ENCODE measurements at places on chromosomes 1 and 21. TPM values are rescaled to one million over a fixed set of nuclear protein-coding genes. Genes with fewer than 3 reads are reported as not detected.

The WNT4 gene
- total RNA-seq = 0.89 TPM

DNA sequence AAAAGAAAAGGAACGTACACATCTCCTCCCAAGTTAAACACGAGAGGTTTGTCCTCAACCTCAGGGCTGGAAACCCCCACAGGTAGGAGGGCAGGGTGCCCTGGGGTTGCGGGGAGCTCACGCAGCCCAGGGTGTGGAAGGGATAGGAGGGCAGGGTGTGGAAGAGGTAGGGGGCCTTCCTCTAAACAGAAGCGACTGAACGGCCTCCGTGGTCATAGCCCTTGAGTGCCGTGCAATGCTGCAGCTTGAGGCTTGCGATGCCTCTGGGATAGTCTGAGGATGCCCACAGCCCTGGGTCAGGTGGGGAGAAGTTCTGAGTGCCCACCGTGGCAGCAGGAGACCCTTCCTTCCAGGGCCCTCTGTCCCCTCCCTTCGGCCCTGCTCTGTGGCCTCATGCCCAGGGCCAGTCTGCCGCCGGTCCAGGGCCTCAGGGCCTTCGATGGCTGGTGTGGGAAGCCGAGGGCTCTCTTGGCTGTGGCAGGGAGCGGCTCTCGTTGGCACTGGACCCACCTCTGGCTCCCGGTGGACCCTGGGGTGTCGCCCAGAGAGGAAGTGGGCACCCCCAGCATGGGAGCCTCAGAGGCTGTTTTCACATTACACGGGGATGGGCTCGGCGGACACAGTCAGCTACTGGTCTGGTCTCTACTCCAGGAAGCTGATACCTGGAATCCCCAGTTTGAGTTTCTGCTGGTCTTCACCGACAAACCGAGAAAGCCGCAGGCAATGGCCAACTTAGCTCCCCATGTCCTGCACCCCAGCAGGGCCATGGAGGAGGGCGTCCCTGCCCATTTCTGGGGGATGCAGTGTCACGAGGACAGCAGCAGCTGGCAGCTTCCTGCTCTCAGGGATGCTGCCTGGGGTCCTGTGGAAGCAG is 6.4 kb upstream of the CDK11B start:
- no peak overlapping the region for H3K27ac ChIP-seq
- DNase-seq = no peak
- no peaks in the 10 kb centered on the region for H3K27me3 ChIP-seq
- H3K4me3 ChIP-seq = no peak overlapping the region
- H3K4me1 ChIP-seq = no peaks in the 10 kb centered on the region
- H3K36me3 ChIP-seq = peaks cover 56% of the 10 kb centered on the region

- H3K27ac ChIP-seq = no peak overlapping the region
- no peaks in the 10 kb centered on the region for H3K4me1 ChIP-seq
- H3K4me3 ChIP-seq = no peak overlapping the region
These were observed 25.5 kb downstream of the KMO start for GRCh38 chr1:241557551-241558193.

- no peak for DNase-seq
- H3K27me3 ChIP-seq = no peaks in the 10 kb centered on the region
- H3K4me3 ChIP-seq = no peak overlapping the region
- peaks cover 50% of the 10 kb centered on the region for H3K36me3 ChIP-seq
- no peaks in the 10 kb centered on the region for H3K4me1 ChIP-seq
These were observed 82.6 kb downstream of the GPR161 start for GRCh38 chr1:168054117-168054516.

GRCh38 chr1:87451229-87451920 is 122.7 kb downstream of the LMO4 start:
- no peaks in the 10 kb centered on the region for H3K27me3 ChIP-seq
- DNase-seq = no peak
- H3K36me3 ChIP-seq = no peaks in the 10 kb centered on the region
- H3K4me1 ChIP-seq = peaks cover 23% of the 10 kb centered on the region
- no peak overlapping the region for H3K27ac ChIP-seq

- H3K4me1 ChIP-seq = no peaks in the 10 kb centered on the region
- no peak for DNase-seq
- no peak overlapping the region for H3K27ac ChIP-seq
- H3K27me3 ChIP-seq = no peaks in the 10 kb centered on the region
- no peaks in the 10 kb centered on the region for H3K36me3 ChIP-seq
These were observed 8.2 kb downstream of the ZSWIM5 start for GRCh38 chr1:45198185-45198584.

The PHLDA3 gene
- 4.0 TPM for total RNA-seq

The ZBTB8A gene
- 6.5 TPM for total RNA-seq

GRCh38 chr21:45880097-45881068 is 101.2 kb upstream of the COL6A1 start:
- peak; percentile 65 for DNase-seq
- H3K36me3 ChIP-seq = no peaks in the 10 kb centered on the region
- no peak overlapping the region for H3K27ac ChIP-seq
- peaks cover 6% of the 10 kb centered on the region for H3K4me1 ChIP-seq

- no peak overlapping the region for H3K27ac ChIP-seq
- no peaks in the 10 kb centered on the region for H3K27me3 ChIP-seq
- no peaks in the 10 kb centered on the region for H3K36me3 ChIP-seq
- H3K4me1 ChIP-seq = peaks cover 27% of the 10 kb centered on the region
- DNase-seq = no peak
- no peak overlapping the region for H3K4me3 ChIP-seq
These were observed 2.0 kb downstream of the CD58 start for GRCh38 chr1:116568662-116569380.

The GUCA2B gene
- total RNA-seq = not detected

- no peaks in the 10 kb centered on the region for H3K4me1 ChIP-seq
- H3K36me3 ChIP-seq = peaks cover 34% of the 10 kb centered on the region
- H3K27me3 ChIP-seq = no peaks in the 10 kb centered on the region
- H3K4me3 ChIP-seq = no peak overlapping the region
- H3K27ac ChIP-seq = no peak overlapping the region
These were observed 7.9 kb upstream of the AMPD1 start for GRCh38 chr1:114703242-114703641.

DNA sequence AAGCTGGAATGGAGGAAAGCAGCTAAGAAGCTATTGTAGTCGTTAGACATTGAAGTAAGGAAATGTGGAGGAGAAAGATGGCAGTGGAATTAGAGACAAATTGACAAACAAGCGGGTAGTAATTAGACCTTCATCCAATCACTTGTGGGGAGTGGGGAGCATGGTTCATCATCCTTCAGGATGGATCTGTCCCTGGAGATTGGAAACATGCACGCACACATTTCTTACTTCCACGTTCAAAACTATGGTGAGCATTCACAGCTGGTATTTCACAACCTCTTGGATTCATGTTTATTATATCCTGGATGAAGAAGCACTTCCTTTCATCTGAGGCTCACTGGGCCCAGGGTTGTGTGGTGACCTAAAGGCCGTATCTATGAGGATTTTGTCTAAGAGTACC is 188.1 kb downstream of the ST6GALNAC3 start:
- no peaks in the 10 kb centered on the region for H3K4me1 ChIP-seq
- H3K36me3 ChIP-seq = no peaks in the 10 kb centered on the region
- H3K27ac ChIP-seq = no peak overlapping the region
- DNase-seq = no peak

The SIM2 gene
- total RNA-seq = 28.3 TPM

GRCh38 chr1:89608984-89609725 is 23.8 kb upstream of the LRRC8C start:
- H3K27me3 ChIP-seq = no peaks in the 10 kb centered on the region
- DNase-seq = no peak
- no peak overlapping the region for H3K27ac ChIP-seq
- no peaks in the 10 kb centered on the region for H3K36me3 ChIP-seq
- H3K4me3 ChIP-seq = no peak overlapping the region

The LCE1D gene
- total RNA-seq = not detected

DNA sequence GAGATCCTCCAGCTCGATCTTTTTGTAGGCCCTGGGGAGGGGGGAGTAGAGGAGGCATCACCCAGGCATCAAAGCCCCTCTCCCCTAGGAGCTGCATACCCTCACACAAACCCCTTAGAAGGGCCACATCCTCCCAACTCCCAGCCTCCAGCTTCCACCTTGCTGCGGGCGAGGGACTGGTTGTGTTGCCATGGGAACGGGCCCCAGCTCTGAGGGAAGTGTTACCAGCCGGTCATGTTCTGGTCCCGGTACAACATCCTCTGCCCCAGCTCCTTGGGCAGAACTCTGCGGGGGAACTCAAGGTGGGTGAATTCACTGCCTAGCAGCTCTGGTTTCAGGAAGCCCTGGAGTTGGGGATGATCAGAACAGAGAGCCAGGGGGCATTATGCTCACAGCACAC is 4.1 kb downstream of the PPM1J start:
- H3K36me3 ChIP-seq = no peaks in the 10 kb centered on the region

GRCh38 chr1:164087906-164088453 is 471.0 kb upstream of the PBX1 start:
- H3K4me3 ChIP-seq = no peak overlapping the region
- H3K4me1 ChIP-seq = no peaks in the 10 kb centered on the region
- H3K27me3 ChIP-seq = no peaks in the 10 kb centered on the region
- H3K27ac ChIP-seq = no peak overlapping the region
- no peak for DNase-seq
- no peaks in the 10 kb centered on the region for H3K36me3 ChIP-seq

The PLA2G2C gene
- total RNA-seq = not detected

The RPTN gene
- not detected for total RNA-seq

The EXTL1 gene
- total RNA-seq = 0.18 TPM

- no peak overlapping the region for H3K4me3 ChIP-seq
- H3K4me1 ChIP-seq = peaks cover 4% of the 10 kb centered on the region
- no peak for DNase-seq
- H3K27me3 ChIP-seq = peaks cover 15% of the 10 kb centered on the region
- no peaks in the 10 kb centered on the region for H3K36me3 ChIP-seq
These were observed 882 bp upstream of the FCAMR start for GRCh38 chr1:206971029-206971655.

The KIF17 gene
- total RNA-seq = 1.3 TPM

DNA sequence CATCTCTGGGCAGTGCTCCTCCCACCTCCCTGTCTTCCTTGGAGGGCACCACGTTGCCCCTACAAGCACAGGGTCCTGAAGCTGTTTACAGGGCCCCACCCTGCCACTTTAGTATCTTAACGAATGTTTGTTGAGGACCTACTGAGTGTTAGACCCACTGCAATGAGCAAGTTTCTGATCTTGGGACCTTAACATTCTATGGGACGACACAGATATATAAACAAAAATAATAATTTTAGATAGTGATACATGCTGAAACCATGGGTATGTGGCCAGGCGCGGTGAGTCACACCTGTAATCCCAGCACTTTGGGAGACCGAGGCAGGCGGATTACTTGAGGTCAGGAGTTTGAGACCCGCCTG is 10.1 kb downstream of the ENTREP3 start:
- peak overlapping the region; percentile 75 for H3K4me3 ChIP-seq
- no peaks in the 10 kb centered on the region for H3K27me3 ChIP-seq
- H3K36me3 ChIP-seq = peaks cover 19% of the 10 kb centered on the region
- peaks cover 41% of the 10 kb centered on the region for H3K4me1 ChIP-seq
- no peak for DNase-seq

The TMOD4 gene
- not detected for total RNA-seq

The TRNP1 gene
- 1.7 TPM for total RNA-seq

GRCh38 chr1:119635811-119636390 is 12.2 kb downstream of the ZNF697 start:
- H3K27me3 ChIP-seq = peaks cover 6% of the 10 kb centered on the region
- peak overlapping the region; percentile 61 for H3K27ac ChIP-seq
- H3K4me1 ChIP-seq = peaks cover 42% of the 10 kb centered on the region
- no peak overlapping the region for H3K4me3 ChIP-seq

DNA sequence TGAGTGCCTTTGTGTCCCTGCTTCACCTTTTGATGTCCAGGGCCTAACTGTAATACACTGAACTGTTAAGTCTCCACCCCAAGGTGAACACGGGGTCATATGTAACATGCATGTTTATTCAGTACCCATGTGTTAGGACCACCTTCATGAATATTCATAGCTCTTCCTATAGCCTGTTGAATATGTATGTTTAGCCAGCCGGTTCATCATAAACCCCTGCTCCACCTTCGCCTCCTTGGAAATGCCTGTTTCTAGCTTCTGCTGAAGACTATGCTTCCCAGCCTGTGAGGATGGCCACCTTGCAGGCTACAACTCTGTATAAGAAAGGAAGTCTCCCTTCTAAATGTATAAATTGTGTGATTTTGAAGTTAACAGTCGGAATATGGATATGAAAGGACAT is 69.3 kb downstream of the C1orf94 start:
- H3K4me3 ChIP-seq = no peak overlapping the region
- H3K4me1 ChIP-seq = no peaks in the 10 kb centered on the region
- no peaks in the 10 kb centered on the region for H3K27me3 ChIP-seq
- no peaks in the 10 kb centered on the region for H3K36me3 ChIP-seq

DNA sequence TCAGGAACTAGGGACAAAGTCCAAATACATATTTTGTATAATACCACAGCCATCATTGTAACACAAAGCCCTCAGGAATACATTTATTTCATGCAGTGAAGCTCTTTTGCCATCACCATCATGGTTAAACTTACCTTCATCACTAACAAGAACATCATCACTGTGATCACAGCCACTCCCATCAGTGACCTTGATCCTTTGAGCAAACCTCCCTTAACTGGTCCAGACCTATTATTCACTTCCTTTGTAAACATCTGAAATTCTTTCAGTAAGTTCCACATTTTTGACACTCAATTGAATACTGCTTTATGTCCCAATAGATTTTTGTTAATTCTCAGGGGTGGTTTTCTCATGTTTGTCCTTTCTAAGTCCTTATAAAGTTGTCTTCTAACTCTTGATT is 16.2 kb upstream of the KPRP start:
- DNase-seq = no peak
- no peaks in the 10 kb centered on the region for H3K27me3 ChIP-seq
- no peak overlapping the region for H3K4me3 ChIP-seq

DNA sequence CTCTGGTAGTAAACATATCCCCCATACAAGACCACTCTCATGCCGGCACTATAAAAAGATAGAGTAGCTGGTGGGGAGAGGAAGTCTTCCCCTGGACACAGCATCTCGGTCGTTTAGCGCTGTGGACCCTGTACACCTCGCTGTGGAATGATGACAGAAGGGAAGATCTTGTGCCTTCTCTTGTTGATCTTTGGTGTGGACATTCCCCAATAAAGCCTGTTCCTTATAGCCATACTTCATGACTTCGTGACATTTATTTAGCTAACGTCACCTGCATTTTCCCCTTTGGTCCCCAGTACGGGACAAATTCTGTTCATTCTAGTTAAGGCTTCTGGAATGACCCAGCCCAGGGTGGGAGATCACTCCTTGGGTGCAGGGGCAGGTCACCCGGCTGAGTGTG is 24.9 kb upstream of the MAP10 start:
- H3K27me3 ChIP-seq = no peaks in the 10 kb centered on the region
- no peaks in the 10 kb centered on the region for H3K36me3 ChIP-seq
- DNase-seq = no peak
- no peak overlapping the region for H3K4me3 ChIP-seq
- H3K27ac ChIP-seq = no peak overlapping the region

GRCh38 chr1:59990470-59990869 is 63.9 kb upstream of the CYP2J2 start:
- no peaks in the 10 kb centered on the region for H3K27me3 ChIP-seq
- H3K4me1 ChIP-seq = no peaks in the 10 kb centered on the region
- DNase-seq = no peak
- H3K4me3 ChIP-seq = no peak overlapping the region

The AGMAT gene
- 4.6 TPM for total RNA-seq

DNA sequence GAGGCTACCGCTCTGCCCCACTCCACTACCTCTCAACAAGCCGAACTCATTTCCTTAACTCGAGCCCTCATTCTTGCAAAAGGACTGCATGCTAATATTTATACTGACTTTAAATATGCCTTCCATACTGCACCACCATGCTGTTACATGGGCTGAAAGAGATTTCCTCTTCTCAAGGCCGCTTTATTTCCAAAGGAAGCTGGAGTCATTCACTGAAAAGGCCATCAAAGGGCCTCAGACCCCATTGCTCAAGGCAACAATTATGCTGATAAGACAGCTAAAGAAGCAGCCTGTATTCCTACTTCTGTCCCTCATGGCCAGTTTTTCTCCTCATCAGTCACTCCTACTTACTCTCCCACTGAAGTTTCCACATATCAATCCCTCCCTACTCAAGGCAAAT is 6.9 kb upstream of the HPDL start:
- H3K36me3 ChIP-seq = no peaks in the 10 kb centered on the region
- H3K4me1 ChIP-seq = peaks cover 2% of the 10 kb centered on the region
- H3K27ac ChIP-seq = no peak overlapping the region
